Brain microvascular endothelial cell (primary cell): ENCODE measurements at places on chromosomes 2 and 18.
A peak's percentile ranks its signal among the peaks of the same experiment; 100 is the strongest.

DNA sequence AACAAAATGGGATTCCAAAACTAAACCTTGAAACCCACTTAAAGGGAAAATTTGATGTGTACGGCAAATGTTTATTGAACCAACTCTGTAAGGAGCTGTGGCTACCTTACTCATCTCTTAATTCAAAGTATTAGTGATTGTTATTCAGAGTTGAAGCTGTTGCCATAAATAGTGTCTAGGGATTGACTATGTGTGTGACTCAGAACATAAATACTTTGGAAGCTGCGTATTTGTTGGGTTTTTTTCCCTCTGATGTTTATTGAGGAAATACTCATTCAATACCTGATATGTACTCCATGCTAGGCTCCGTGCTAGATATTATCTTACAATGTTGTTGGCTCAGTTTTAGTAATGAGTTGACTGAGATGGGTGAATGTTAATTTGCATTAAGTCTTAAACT, 90.4 kb downstream of the PTRHD1 start:
- DNase-seq, result peak; percentile 65

DNA sequence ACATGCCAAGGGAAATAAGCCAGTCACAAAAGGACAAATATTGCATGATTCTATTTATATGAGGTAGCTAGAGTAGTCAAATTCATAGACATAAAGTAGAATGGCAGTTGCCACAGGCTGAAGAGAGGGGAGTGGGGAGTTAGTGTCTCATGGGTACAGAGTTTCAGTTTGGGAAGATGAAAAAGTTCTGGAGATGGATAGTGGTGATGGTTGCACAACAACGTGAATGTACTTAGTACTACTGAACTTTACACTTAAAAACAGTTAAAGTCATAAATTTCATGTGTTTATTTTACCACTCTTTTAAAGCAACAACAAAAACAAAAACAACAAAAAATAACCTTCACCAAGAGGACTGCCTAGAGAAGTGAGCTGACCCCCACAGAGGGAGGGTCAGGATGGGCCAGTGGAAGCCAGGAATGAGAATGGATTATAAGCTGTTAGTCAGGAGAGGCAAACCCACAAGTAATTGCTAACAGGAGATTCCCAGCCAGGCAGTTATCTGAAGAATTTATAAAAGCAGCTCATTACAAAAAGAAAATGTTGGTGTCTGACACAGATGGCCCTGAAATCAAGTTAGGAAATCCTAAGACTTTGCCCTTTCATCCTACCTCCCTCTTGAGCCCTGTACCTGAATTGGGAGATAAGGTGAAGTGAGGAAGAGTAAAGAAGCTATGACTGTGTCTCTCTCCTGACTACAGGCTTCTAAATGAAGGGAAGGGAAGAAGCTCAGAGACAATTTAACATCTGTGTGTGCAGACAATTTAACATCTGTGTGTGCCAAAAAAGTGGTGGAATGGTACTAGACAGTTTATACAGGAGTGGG, 263.4 kb downstream of the PDE11A start:
- no peak for DNase-seq

DNA sequence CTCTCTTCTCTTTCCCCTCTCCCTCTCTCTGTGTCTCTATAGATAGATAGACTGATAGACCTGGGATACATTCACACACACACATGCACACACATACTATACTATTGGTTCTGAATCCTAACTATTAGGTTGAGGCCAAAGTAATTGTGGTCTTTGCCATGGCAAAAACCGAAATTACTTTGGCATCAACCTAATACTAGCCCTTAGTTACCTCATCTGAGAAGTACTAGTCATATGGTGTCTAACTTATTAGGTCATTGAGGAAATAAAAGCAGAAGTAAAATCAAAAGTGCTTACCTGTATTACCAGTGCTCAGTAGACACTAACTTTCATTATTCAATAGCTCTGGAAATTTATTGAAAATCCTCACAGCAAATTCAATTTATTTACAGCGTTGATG, 451.5 kb downstream of the EPHA4 start:
- DNase-seq, result no peak

GRCh38 chr2:179963626-179964025, 43.5 kb downstream of the CWC22 start:
- no peak for DNase-seq

- DNase-seq, result no peak
These were observed 31.4 kb downstream of the QPCT start for GRCh38 chr2:37375741-37376288.

DNA sequence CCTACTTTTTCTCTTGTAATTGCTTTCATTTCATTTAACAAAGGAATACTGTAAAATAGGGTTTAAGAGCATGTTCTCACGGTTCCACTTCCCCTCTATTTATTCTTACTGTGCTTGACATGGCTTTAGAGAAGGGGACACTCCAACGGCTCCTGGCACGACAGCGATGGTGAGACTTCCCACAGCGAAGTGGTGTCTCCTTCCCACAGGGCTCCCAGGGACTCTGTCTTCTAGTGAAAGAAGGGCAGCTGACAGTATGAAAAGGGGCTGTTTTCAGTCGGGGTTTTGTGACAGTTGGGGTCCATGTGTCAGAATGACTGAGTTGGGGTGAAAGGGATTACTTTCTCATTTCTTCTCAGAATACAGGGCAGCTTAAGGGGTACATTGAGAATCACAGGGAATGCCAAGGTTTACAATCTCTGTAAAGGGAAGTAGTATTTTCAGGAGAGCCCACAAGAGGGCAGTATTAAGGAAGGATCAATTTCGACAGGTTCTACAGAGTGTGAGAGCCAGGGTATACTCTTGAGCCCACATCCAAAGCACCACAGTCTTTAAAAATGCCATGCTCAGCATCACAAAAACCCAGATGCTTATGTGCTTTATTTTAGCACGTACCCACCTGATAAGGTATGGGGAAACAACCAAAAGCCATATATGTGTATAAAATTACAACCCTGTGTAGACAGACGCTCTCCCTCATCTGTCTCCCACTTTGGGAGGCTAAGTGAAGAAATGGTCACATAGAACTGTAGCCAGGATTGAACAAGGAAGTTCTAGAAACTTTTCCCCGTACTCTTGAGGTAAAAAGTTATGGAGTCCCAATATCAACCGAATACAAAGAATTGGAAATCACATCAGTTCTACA, 31.3 kb upstream of the RAPGEF4 start:
- peak; percentile 50 for DNase-seq

- no peak for DNase-seq
These were observed 61.4 kb downstream of the WDR75 start for GRCh38 chr2:189502714-189503113.

DNA sequence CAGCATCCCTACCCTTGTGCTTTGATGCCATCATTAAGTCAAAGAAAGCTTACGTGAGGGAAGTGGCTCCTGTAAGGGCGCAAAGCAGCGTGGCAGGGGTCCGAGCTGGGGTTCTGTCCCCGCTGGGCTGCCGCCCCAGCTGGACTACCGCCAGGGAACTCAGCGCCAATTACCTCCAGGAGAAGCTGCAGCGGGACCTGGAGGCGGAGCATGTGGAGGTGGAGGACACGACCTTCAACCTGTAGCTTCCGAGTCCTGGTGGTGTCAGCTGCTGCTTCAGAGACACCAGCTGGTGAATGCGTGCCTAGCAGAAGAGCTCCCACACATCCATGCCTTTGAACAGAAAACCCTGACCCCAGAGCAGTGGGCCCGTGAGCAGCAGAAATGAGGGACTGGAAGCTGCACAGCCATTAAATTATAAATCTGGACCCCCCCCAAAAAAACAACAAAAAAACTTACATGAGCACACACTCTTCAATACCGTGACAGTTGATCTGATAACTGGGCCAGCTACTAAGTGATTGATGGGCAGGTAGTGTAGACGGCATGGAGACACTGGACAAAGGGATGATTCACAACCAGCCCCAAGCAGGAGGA, 20.1 kb upstream of the YES1 start:
- DNase-seq, result no peak

- DNase-seq, result no peak
These were observed 31.5 kb downstream of the COA5 start for GRCh38 chr2:98576666-98577312.

DNA sequence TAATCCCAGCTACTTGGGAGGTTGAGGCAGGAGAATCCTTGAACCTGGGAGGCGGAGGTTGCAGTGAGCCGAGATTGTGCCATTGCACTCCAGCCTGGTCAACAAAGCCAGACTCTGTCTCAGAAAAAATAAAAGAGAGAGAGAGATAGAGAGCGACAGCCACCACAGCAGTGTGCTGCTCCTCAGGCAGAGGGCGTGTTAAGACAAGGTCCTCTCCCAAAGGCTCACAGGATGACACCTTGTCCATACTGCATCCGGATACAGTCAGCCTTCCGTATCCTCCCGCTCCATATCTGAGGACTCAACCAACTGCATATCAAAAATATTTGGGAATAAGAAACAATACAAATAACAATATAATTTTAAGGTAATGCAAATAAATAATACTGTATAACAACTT, 20.1 kb downstream of the ARL4C start:
- DNase-seq, result no peak

DNA sequence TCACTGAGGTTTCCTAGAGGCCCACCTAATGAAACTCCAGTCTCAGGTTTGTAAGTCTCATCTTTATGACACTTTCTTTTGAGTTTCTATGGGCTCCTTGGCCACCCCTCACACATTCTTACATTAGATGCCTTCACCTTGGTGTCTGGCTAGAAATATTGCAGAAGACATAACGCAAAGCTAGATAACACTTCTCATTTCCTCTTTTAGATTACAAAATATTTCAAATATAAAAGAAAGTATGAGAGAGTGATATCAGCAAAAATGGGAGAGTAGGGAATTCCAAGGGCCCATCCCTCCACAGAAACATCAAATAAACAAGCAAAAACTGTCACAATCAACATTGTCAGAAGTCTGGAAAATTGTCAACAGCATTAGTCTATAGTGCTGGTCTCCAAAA, 43.3 kb upstream of the ZCCHC2 start:
- no peak for DNase-seq

DNA sequence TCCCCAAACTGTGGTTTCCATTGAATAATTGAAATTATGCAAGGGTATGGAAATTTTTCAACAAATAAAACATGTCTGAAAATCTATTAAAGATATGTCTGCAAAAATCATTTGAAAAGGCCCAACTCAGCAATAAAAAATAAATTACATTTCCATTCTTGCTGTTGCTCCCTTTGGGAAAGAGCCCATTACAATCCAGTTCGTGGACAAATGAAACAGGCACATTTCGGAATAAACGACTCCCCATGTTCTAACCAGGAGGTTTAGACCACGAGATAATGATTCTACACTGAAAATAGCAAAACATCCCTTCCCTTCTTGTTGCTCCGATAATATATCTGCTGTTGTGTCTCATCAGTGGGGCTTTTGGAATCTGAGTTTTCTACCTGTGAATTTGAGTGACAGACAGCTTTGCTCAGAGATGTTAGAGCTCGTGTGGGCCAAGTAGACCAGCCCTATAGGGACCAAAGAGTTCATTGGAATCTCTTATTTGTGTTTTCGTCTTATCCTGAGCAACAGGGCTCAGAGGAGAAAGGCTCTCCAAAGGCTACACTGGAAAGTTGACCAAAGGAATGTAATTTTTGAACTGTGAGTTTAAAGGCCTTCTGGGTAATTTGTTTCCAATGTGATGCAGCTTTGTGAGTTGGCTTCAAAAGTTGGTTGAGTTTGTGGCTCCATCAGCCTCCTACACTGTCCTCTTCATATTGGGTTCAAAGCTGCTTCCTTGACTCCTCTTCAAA, 119.5 kb downstream of the ACTR3 start:
- DNase-seq, result no peak

DNA sequence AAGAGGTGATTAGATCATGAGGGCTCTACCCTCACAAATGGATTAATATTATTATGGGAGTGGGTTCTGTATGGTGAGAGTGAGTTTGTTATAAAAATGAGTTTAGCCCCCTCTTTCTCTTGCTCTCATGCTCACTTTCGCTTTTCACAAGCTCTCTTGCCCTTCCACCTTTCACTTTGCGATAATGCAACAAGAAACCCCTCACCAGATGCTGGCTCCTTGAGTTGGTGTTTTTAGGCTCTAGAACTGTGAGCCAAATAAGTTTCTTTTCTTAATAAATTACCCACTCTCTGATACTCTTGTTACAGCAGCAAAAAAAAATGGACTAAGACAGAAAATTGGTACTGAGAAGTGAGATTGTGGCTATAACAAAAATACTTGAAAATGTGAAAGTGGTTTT, 106.5 kb downstream of the EHBP1 start:
- no peak for DNase-seq

GRCh38 chr2:205187731-205188130, 494.6 kb upstream of the NRP2 start:
- DNase-seq, result no peak

GRCh38 chr2:134926231-134926931, 7.8 kb downstream of the CCNT2 start:
- peak; percentile 2 for DNase-seq

DNA sequence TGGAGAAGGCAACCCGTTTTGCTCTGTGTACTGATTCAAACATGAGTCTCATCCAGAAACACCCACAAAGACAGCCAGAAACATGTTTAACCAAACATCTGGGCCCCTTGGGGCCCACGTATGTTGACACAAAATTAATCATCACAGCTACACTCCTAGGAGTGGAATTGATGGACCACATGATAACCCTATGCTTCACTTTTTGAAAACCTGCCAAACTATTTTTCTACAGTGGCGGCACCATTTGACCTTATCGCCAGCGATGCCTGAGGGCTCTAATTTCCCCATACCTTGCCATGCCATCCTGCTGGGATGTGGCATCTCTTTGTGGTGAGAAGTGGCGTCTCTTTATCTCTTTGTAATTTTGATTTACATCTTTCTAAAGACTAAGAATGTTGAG, 38.5 kb downstream of the PSMG2 start:
- peak; percentile 89 for DNase-seq

- DNase-seq, result peak; percentile 51
These were observed 65.2 kb downstream of the C2orf76 start for GRCh38 chr2:119301413-119301812.

DNA sequence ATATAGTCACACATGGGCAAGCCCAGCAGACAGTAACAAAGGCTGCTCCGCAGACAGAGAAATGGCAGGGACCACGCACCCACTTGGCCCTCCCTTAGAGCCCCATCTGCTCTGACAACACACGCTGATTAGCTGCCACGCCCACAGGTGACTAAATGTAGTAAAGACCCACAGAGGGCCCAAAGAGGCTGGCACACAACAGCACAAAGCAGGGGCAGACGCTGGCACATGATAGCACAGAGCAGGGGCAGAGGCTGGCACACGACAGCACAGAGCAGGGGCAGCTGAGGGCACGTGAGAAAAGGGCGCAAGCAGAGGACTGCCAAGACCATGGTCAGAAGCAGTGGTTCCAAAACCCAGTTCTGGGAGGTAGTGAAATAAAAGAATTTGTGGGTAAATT, 10.6 kb downstream of the AFG3L2 start:
- no peak for DNase-seq

GRCh38 chr2:233413046-233413445, 58.8 kb downstream of the DGKD start:
- DNase-seq, result peak; percentile 45

- DNase-seq, result no peak
These were observed 26.2 kb downstream of the QPCT start for GRCh38 chr2:37370666-37371065.

- DNase-seq, result no peak
These were observed 3.8 kb downstream of the EVX2 start for GRCh38 chr2:176079831-176080539.

- DNase-seq, result no peak
These were observed 66.7 kb downstream of the SKA1 start for GRCh38 chr18:50441501-50441900.

- DNase-seq, result no peak
These were observed 214.5 kb downstream of the MCFD2 start for GRCh38 chr2:46701152-46701551.

GRCh38 chr2:41580806-41581205, 467.0 kb upstream of the PKDCC start:
- DNase-seq, result peak; percentile 56
